Hematopoietic multipotent progenitor cell treated with erythropoietin and hydrocortisone succinate and interleukin-3 and kit ligand, for 4 days (in vitro differentiated cells): ENCODE measurements at places on chromosomes 2 and 18.
A peak's percentile ranks its signal among the peaks of the same experiment; 100 is the strongest.

DNA sequence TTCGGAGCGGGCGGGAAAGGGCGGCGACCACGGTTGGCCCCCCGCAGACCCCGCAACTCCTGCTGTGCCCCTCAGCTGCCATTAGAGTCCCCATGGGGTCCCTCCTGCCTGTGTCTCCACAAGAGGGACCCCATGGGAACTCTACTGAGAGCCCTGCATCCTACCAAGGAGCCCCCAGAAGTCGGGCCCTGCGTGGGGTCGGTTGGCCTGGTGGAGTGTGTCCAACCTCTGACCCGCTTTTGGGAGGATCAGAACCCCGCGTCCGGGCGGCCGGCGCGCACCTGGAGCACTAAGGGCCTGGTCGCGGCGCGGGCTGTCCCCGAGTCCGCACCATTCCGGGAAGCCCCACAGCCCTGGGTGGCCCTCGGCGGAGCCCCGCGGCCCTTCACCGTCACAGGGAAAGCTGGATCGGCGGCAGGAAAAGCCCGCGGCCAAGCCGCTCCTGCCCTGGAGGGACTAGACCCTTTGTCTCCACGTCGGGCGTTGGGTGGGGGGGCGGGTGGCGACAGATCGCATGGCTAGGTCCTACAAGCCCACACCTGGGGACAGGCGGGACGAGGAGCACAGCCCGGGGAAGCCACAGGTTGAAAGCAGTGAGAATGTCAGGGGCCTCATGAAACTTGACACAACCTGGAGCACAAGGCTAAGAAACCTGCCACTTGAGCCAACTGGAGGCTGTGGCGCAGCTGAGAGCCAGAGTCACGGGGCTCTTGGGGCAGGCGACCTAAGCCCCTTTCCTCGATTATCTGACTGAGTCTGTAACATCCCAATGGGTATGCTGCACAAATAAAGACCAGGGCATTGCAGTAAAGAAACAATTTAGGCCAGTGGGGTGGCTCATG, 11.2 kb upstream of the CXXC1 start:
- no peak for DNase-seq

DNA sequence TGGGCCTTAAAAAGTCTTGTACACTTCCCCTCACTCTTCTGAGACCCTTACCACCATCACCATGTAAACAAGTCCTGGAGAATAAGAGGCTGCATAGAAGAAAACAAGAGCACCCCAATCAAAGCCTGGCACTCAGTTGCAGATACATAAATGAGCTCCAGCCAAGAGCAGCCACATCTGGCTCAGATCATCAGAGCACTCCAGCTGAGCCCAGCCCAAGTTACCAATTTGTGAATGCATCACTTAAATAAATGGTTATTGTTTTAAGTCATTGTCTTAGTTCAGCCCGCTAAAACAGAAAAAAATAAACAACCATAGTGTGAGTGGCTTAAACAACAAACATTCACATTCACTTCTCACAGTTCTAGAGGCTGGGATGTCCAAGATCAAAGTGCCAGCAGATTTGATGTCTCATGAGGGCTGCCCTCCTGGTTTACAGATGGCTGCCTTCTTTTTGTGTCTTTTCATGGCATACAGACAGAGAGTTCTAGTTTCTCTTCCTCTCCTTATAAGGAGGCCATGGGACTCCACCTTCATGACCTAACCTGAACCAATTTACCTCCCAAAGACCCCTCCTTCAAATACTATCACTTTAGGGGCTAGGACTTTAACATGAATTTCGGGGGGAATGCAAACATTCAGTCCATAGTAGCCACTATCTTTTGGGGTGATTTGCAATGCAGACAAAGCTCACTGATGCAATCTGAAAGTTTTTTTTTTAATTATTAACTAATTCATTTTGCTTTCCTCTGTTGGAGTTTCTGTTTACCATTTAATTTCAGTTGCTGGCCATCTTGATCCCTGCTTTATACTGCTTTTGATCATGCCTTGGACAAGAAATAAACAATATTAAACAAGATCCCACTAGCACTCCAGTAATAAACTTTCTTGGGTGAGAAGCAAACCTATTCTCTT, 187.5 kb upstream of the ACVR2A start:
- no peak for DNase-seq

DNA sequence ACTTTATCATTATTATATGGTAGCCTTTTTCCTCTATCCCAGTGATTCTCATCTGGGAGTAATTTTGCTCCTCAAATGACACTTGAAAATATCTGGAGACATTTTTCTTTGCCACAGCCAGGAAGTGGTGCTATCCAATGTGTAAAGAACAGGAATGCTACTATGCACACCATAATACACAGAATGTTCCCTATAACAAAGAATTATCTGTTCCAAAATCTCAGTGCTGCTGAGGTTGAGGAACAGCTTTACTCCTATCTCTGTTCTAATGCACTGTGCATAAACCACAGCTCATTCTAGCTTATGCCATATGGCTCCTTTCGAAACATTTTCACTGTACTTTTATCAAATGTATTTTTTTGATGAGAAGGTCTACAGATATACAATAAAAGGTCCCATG, 1231.2 kb upstream of the CELF4 start:
- no peak for DNase-seq

GRCh38 chr2:37740164-37740739, 68.8 kb upstream of the CDC42EP3 start:
- no peak for DNase-seq

DNA sequence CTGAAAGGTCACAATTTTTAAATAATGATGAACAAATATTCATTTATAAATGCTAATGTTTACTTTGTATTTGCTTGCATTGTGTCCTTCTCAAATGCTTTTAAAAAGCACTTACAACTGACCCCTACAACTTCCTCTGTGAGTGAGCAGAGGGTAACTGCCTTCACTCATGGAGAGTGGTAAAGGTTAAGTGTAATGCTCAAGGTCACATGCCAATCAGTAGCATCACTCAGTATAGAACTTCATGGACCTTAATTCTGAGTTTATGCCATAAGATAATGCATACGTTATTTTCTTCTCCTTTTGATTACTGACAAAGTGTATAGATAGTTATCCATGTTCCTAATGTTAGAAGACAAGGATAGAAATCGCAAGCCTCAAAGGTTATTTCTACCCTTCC, 91.8 kb upstream of the SERTAD2 start:
- DNase-seq = no peak

DNA sequence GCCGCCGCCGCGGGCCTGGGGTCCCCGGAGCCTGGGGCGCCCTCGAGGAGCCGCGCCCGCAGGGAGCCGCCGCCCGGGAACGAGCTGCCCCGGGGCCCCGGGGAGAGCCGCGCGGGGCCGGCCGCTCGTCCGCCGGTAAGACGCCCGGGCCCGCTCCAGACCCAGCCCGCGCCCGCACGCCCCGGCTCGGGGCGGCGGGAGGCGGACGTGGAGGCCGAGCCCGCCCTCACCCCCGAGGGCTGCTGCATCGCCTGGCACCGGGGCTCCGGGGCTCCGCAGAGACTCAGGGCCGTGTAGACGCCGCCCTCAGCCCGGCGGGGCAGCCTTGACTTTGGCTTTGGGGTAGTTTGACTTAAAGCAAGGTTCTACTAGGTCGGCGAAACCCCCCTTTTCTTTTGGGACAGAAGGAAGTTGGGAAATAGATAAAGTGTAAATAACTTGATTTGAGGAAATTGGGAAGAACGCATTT, 335 bp downstream of the ERFE start:
- DNase-seq = peak; percentile 66

DNA sequence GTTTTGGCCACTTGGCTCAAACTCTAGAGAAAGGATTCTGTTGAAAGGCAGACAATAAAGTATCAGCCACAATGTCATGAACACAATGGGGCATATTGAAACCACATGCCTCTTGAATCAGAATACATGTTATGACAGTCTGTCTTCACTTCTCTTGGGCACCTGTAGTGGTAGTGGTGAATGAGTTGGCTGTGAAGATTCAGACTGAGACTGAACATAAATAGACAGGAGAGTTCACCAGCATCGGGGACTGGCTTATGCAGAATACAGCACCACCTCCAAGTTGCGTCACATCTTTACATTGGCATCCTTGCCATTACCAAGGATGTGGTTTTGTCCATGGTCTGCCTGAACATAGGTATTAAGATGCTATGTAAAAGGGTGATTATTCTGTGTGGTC, 336.8 kb downstream of the MYCN start:
- no peak for DNase-seq

DNA sequence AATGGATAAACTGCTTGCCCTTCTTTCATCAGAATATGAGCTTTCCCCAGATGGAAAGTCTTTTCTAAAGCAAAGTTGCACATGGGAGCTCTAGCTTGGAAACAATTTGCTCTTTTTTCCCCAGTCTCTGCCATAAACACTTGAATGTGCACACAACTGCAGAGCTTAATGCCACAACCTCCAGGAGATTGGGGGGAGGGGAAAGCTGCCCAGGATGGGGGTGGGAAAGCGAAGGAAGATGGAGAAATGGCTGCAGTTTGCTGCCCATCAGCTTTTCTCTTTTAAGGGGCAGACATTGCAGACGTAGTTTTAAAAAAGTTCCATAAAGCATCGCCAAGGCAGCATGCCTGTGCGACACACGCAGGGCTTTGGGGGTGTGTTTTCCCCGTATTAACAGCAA, 1.5 kb downstream of the ACKR3 start:
- DNase-seq = no peak
